Stimulated activated memory B cell treated with anti-CD40 and anti-IgM and Interleukin-4, amounts not matched to agents 10 μg/mL and 1 μg/mL and 100 μg/mL, for 72 hours (primary cell): ENCODE measurements at places on chromosomes 11 and 22.

DNA sequence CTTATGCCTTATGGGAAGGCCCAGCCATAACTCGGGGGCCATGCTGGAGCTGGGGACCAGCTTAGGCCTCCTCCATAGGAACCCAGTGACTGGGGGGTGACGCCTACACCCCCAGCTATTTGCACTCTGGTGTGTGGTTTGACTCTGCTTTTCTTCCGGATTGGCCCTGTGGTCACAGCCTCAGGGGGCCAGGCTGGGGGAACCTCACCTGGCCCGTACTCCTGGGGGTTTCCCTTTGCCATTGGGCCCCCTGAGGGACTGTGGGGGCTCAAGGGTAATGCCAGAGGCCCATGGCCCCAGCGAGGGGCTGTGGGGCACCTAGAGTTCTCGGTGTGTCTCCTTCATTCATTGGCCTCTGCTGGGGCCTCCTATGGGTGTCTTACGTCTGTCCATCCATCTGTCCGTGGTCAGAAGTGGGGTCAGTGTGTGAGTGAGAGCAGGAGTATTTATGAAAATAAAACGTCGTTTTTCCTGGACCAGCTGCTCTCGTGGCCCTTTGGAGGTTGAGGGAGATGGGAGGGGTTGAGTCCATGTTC lies 6.3 kb upstream of the SH3BP1 start:
- ATAC-seq, result peak; percentile 81

DNA sequence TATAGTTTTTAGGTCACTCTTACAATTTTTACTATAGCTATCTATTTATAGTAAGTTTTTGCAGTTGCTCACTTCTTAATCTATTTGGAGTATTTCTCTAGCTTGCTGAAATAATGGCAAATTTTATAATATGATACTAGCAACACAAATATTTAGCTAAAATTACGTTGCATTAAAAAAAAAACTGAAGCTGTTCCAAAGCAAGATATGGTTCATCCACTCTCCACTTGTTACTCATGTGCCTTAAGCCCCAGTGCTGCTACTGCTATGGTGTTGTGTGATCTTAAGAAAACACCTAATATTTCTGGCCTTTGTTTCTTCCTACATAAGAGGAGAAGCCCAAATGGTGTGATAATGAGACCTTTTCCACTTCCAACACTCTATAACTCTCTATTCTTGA lies 479 bp downstream of the MMP3 start:
- ATAC-seq, result no peak

- ATAC-seq, result no peak
These were observed at the start of gene INSC for GRCh38 chr11:15114501-15115475. Gene INSC, plus strand, starts transcription at chr11:15114923. Its CDS starts 34,252 bp downstream, at chr11:15149175.

- ATAC-seq, result no peak
These were observed 41.0 kb downstream of the AHNAK start for GRCh38 chr11:62505440-62506091.

- ATAC-seq, result no peak
These were observed 13.4 kb upstream of the DAGLA start for GRCh38 chr11:61666684-61667297.

- no peak for ATAC-seq
These were observed 1268.0 kb downstream of the JRKL start for GRCh38 chr11:97657852-97658251.

DNA sequence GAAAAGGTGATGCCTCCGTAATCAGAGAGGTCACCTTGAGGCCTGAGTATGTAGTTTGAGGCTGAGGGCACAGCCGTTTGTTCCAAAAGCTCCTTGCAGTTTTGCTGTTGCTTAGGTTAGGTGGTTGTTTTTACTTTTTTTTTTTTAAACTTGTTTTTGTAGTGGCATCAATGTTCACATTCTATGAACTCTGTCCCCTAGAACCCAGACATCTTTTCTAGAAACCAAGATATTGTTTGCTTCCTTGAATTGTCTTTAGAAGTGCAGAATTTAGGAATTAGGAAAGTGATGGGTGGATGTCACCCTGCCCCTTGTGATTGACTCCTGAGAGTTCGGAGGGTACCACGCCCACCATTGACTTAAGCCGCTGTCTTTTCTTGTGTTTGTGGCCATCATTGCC lies 35.7 kb upstream of the ETS1 start:
- no peak for ATAC-seq

DNA sequence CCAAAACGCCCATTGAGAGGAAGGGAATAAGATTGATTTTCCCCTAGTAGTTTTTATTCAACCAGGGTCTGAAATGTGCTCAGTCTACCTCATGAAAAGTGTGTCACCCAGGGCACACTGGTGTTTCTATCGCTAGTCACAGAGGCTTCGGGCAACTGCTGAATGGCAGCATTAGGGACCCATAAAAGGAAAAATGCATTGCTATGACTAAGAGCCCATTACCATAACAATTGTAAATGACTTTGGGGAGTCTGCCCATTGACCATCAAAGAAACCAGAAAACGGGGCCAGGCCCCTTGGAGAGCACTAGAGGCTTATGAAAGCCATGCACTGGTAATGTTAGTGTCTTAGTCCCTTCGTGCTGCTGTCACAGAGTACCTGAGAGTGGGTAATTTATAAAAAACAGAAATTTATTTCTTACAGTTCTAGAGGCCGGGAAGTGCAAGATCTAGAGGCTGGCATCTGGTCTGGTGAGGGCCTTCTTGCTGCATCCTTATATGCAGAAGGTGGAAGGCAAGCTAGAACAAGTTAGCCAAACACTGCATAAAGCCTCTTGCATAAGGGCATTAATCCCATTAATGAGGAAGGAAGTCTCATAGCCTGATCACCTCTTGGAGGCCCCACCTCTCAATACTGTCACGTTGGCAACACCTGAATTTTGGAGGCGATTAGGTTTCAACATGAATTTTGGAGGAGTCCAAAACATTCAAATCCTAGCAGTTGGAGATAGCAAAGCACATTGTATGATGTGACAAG lies 306.7 kb downstream of the ST3GAL4 start:
- ATAC-seq, result no peak

- no peak for ATAC-seq
These were observed 29.9 kb downstream of the GDPD5 start for GRCh38 chr11:75495749-75496304.

DNA sequence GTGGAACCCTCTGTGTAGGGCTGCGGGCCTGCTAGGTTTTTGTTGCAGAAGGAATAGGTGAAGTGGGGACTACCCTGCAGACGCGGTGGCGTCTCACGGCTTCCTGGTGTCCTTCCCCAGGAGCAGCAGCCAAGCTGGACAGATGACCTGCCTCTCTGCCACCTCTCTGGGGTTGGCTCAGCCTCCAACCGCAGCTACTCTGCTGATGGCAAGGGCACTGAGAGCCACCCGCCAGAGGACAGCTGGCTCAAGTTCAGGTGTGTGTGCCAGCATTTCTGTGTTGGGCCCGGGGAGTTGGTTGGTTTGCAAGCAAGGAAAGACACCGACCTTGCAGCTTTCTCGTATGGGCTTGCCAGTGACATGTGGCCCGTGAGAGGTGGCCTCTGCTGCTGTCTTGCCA lies 15.3 kb downstream of the TAB1 start:
- no peak for ATAC-seq

- peak; percentile 47 for ATAC-seq
These were observed 32.0 kb downstream of the PDE2A start for GRCh38 chr11:72642043-72642883.

GRCh38 chr11:77557553-77557952 lies 32.2 kb upstream of the AQP11 start:
- ATAC-seq, result no peak

DNA sequence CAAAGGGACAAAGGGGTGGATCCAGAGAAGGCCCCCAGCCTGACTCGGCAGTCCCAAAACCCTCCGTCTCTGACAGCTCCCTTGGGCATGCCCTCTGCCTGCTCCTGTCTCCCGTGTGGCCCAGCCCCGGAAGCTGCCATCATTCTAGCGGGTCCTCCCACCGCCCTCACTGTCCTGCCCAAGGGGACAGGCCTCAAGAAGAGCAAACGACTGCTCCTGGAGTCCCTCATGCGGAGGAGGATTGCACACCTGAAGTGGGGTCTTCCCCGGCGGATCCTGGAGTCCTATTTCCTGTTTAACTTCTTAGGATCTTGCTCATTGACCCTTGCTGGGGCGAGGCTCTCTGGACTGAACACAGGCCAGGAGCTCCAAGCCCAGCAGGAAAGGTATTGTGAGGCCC lies 2.6 kb upstream of the MEI1 start:
- no peak for ATAC-seq

GRCh38 chr22:40714499-40715337 lies 35.4 kb downstream of the MCHR1 start:
- ATAC-seq, result no peak

DNA sequence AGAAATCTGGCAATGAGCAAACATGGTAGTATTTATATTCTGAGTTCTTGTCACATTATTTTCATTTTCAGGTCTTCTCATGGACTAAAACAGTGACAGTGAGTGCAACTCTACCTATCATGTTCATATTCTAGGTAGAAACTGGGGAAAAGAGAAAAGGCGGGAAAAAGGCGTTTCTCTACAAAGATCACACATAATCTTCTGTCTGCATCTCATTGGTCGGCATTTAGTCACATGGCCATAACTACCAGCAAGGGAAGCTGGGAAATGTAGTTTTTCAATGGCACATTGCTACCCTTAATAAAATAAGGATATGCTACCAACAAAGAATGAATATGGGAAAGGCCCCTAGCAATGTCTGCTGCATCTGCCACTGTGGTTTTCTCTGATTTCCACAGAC lies 57.6 kb upstream of the B3GAT1 start:
- no peak for ATAC-seq

DNA sequence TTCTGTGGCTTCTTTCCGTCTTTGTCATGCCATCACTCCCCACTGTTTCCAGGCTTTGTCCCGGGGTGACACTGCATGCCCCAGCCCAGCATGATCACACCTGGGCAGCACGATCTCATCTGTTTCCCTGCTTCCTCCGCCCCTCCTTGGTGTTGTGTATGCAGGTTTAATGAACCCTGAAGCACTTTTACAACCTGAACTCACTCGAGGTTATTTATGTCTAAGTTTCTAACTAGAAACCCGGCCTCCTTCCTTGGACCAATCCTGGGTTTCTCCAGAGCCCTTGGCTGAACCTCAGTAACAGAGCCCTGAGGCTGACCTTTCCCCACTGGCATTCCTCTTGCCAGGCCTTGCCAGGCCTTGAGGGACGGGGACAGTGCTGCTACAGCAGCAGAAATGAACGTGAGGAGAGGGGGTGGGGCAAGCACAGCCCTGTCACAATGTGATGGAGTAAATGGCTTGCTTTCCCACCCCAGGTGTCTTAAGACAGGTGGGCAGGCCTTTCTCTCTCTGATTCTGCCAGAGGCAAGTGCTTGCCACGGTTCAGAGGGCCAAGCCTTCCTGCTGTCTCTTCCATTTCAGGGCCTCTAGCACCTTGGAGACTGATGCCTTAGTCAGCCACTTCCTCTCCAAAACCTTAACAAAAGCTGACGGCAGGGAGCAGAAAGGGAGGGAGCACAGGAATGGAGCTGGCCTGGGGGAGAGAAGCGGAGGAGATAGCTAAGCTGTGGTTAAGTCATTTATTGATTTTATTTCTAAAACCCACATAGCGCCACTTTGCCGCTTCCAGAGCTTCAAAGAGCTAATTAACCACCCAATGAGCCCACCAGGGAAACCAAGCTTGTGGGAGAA lies 3.1 kb upstream of the PYGM start:
- ATAC-seq, result peak; percentile 53

- no peak for ATAC-seq
These were observed 56.1 kb upstream of the CRTAM start for GRCh38 chr11:122782222-122782621.

GRCh38 chr11:98104249-98104648 lies 916.5 kb upstream of the CNTN5 start:
- no peak for ATAC-seq

- ATAC-seq, result no peak
These were observed 3.4 kb downstream of the GUCY1A2 start for GRCh38 chr11:107014871-107015270.

DNA sequence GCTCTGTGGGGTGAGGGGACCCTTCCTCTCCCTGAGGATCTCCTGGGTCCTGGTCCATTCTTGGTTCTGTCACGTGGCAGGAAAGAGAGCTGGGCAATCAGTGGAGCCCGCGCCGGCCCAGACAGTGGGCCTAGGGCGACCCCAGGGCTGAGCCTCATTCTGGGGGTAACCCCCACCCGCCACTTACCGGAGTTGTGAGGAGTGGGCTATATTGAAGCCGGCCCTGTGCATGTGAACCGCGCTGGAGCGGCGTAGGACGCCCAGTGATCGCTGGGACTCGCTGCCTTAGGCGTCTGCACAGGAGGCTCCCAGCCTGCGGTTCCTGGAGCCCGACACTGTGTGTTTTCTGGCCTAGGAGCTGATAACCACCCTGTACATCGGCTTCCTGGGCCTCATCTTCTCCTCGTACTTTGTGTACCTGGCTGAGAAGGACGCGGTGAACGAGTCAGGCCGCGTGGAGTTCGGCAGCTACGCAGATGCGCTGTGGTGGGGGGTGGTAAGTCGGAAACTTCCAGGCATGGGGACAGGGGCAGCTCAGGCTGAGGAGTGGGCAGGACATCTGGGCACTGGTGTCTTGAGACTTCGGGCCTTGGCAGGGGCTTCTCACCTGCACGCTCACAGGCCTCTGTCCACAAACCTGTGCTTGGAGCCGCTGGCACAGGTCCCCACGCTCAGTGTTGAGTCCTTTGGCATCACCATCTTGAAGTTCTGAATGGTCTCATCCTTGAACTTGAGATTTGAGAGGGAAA lies 127.1 kb downstream of the KCNQ1OT1 start:
- ATAC-seq, result no peak

- no peak for ATAC-seq
These were observed 52.1 kb upstream of the TSKU start for GRCh38 chr11:76730887-76731565.

DNA sequence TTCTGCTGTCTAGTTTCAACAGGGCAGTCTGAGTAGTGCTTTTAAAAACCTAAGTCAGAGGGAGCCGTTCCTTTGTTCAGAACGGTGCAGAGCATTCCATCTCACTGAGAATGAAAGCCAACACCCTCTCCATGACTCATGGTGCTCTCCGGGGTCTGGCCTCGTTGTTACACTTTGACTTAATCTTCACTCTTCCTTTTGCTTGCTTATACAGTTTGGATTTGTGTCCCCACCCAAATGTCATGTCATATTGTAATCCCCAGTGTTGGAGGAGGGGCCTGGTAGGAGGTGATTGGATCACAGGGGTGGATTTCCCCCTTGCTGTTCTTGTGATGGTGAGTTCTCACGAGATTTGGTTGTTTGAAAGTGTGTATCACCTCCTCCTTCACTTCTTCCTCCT lies 292.2 kb downstream of the ST3GAL4 start:
- no peak for ATAC-seq

DNA sequence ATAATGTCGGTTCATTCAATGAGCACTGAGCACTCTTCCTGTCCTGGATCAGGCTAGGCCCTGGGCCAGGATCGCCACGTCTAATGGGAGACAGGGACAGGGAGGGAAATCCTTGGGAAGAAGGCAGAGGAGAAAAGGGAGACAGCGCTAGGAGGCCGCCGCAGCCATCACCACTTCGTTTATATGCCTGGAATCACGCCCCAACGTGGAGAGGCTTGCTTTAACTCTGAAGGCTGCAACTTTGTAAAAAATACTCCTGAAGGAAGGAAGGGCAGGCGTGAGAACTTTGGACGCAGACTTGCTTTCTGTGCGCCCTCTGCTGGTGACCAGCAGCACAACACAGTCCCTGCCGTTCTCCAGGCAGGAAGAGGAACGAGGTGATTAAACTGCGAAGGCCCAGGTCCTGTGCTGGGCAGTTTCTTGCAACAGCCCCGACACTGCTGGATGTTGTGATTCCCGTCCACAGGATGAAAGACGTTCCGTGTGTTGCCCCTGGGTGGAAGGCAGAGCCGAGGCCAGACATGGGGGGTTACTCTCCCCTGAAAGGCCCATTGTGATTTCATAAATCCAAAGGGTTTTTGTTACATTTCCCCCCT lies 22.1 kb downstream of the RIBC2 start:
- peak; percentile 83 for ATAC-seq

GRCh38 chr11:77106321-77106720 lies 3.7 kb downstream of the OMP start:
- no peak for ATAC-seq

GRCh38 chr11:2325719-2326118 lies 23.9 kb downstream of the TSPAN32 start:
- no peak for ATAC-seq
